ENCODE measurements at places on chromosomes 4 and X.

- DNase-seq: no peak
Observed at GRCh38 chr4:177251237-177251636, 58.4 kb upstream of the NEIL3 start.

DNA sequence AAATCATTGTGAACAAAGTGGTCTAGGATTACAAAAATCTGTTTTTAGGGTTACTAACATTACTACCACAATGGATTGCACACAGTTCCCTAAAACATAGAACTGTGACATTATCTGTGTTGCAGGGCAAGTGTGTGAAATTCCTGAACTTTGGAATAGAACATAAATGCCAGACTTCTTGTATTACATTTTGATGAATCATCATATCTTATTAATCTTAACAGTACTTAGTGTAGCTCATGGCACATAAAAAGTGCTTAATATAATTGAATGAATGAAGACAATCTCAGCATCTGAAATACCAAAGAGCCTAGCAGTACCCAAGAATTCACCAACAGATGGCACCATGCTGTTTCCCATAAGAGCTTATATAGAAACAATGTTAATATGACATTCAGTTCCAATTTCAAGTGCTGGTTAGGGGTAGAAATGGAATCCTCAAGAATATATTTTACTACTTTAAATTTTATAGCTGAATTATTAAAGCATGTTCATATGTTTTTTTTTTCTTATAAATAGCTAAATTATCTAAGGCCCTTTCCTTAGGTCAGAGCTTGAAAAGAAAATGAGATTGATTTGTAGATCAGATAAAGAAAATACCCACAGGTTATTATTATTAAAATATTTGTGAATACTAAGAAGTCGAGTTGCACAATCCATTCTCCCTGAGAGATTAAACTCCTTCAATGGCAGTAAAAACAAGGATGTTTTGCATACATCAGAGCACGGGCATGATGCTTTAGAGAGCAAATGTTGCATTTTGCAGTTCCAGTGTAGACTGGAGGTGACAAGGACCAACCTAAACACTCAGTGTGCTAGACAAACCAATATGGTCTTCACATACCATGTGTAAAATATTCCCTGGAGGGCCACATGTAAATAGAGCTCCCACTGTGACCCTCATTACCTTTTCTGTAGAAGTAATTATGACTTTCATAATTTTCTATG is 25.7 kb upstream of the SHISA3 start:
- DNase-seq: no peak

GRCh38 chr4:67161311-67161710 is 384.0 kb downstream of the CENPC start:
- no peak for DNase-seq

- DNase-seq: no peak
Observed at GRCh38 chr4:7458477-7458876, 23.7 kb upstream of the PSAPL1 start.

- peak; percentile 24 for DNase-seq
Observed at GRCh38 chrX:53435997-53436396, 1.8 kb upstream of the HSD17B10 start.

- no peak for DNase-seq
Observed at GRCh38 chrX:154712781-154713740, 37.8 kb downstream of the GAB3 start.

GRCh38 chrX:132041015-132041414 is 17.9 kb downstream of the STK26 start:
- DNase-seq: no peak

- no peak for DNase-seq
Observed at GRCh38 chrX:149032449-149032848, 472.7 kb downstream of the IDS start.

GRCh38 chr4:80144676-80145470 is 52.4 kb upstream of the PRDM8 start:
- no peak for DNase-seq

DNA sequence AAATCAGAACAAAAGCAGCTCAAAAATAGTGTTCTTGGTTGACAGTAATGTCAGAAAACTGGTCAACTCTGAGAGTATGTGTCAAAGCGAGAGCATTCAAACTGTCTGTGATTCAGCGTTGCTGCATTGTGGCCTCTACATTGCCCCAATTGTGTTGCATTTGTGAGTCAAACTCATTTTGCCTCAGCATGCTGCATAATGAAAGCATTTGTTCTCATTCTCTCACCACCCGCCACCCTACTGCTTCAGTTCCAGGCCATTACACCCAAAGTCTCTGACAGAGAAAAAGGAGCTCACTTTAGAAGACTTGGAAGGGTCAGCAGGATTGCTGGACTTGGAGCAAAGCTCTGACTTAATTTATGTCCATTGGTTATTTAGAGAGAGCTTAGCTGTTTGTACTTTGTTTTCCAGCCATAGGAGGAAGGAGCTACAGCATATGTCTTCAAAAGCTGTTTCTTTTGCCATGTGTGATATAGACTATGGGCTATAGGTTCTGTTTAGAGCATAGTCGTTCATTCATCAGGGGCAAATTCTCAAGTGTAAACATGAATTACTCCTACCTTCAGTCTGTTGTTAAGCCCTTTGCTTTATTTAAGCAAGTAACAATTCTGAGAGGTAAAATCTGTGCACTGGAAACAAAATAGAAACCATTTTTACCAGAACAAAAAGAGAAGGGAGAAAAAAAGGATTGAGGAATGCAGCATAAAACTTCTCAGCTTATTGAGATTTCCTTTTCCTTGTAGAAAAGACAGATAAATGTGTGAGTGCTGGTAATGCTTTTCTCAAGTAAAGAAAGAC is 153.4 kb upstream of the ANK2 start:
- no peak for DNase-seq

All from stimulated activated CD8-positive, alpha-beta memory T cell treated with anti-CD3 and anti-CD28 coated beads, Interleukin-7, amount 100 ng/mL, for 1 hour (primary cell).